Uterus (tissue), 4 donors: ENCODE measurements at places on chromosomes 5 and 9. TPM values are rescaled to one million over a fixed set of nuclear protein-coding genes. Genes with fewer than 3 reads are reported as not detected.

- no peak for DNase-seq
These were observed 259.5 kb upstream of the ARRDC3 start for GRCh38 chr5:91642581-91642980.

DNA sequence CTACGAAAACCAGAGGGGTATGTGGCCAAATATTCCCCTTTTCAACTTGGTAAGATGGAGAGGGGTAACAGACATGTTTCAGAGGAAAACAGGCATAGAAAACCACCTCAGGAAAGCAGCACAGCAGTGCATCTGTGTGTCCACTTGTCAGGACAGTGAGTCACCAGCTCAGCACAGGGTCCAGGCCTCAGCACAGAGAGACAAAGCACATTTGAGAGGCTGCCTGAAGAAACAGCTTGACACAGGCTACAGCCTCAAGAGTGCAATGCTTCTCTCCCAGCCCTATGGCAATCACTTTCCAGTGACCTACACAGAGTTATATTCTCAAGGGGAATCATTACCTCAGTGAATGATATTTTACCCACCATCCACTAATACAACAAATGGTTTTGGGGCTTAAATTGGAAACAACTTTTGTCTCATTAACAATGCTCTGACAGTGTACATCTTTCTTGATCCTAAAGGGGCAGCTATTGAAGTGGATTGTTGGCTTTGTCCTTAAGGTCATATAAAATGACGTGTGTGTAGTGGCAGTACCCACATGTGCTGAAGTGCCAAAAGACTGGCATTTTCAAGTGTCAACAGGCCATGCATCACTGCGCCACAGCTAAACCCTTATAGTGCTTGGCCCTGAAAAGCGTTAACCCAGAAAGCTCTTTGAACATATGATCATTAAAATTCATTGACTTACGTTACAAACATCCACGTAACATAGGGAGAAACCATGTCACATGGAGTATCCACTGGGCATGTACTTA, 46.4 kb downstream of the ERMP1 start:
- no peak for DNase-seq

GRCh38 chr5:36606428-36607113, at the start of gene SLC1A3:
Gene SLC1A3, plus strand, starts transcription at chr5:36606606. Its CDS starts 1,818 bp downstream, at chr5:36608424.
- peak; percentile 20 for DNase-seq

DNA sequence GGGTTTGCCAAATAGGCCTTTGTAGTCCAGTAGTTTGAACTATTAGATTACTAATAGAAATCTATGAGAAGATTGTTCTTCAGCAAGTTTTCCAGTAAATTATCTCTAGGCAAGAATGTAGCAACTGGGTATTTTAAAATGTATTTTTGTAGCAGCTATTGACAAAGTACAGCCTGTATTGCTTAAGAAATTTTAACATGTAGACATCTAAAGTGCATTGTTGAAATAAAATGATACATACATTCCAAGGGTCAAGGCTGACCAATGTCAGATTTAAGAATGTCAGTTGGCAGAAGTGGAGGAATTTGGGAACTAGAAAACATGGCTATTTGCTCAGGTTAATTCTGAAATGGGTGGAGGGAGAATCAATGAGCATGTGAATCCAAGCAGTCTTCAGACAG, 57.5 kb upstream of the ZSWIM6 start:
- DNase-seq, result no peak

Gene AIF1L
- total RNA-seq, result 4.9 TPM

Gene CCNI2
- not detected for total RNA-seq

Gene MYOZ3
- 69.1 TPM for total RNA-seq

Gene SPINK7
- total RNA-seq, result not detected

Gene CA9
- not detected for total RNA-seq
